ENCODE measurements at places on chromosomes 11 and 22.

- no peak for DNase-seq
Measured at GRCh38 chr11:122486793-122487495, 168.6 kb upstream of the UBASH3B start.

DNA sequence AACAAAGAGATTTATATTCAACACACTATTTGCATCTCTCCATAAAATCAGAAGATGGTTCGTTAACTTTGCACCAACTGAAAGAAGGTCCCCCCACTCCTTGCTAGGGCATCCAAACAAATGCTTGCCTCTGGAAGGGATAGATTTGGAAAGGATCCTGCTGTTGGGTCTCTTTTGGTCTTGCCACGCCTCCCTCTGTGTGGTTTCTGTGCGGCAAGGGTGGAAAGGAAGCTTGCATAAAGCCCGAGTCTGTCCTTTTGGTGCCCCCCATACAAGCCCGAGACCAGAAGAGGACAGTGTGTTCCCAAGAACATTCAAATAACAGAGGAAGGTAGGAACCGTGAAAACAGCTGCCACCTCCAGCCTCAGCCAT lies 15.1 kb downstream of the SCGB1A1 start:
- DNase-seq: no peak

DNA sequence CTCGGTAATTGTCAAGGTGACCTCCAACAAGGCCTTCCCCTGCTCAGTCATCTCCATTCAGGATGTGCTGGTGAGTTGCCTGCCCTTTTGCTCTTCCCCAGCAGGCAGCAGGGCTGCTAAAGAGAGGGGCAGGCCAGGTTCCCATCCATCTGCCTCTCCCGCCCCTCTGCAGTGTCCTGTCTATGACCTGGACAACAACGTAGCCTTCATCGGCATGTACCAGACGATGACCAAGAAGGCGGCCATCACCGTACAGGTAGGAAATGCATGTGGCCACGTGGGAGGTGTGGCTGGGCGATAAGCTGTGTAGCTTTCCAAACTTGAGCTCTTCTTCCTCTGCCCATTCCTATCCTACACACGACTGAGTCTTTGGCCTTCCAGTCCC lies 4.0 kb downstream of the SIDT2 start:
- DNase-seq: no peak

GRCh38 chr11:44005063-44005701 lies 42.6 kb upstream of the ACCSL start:
- no peak for DNase-seq

DNA sequence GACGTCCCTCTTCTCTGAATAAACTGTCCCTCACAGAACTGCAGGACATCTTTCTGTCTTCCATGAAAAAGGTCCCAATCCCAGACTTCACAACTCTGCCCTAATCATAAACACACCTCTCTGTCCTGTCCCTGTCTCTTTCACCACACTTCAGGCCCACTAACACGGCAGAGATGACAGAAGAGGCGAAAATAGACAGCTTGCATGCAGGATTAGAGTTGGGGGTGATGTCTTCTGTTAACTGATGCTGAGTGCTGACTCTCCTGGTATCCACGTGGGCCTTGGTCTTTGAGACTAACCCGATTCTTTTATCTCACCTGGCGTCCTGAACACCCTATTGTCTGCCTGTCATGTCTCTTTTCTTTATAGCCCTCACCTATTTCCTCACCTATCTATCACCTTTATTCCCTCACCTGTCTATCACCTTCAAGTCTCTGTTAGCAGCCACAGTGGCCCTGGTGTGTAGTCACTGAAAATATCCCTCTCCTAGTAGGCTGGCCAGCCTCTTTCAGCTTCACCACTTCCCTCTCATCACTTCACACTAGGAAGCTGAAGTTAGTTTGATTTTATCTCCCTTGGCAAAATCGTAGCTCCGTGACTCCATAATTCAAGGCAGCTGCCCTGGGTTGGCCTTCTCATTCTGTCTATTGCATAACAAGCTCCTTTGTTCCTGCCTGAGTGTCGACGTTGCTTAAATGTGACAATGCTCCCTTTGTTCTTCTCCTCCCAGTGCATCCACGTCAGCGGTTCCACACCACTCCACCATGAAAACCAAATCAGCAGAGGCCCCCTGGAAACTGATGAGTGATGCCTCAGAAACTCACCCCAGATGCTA lies 30.6 kb upstream of the DRD2 start:
- DNase-seq: no peak

DNA sequence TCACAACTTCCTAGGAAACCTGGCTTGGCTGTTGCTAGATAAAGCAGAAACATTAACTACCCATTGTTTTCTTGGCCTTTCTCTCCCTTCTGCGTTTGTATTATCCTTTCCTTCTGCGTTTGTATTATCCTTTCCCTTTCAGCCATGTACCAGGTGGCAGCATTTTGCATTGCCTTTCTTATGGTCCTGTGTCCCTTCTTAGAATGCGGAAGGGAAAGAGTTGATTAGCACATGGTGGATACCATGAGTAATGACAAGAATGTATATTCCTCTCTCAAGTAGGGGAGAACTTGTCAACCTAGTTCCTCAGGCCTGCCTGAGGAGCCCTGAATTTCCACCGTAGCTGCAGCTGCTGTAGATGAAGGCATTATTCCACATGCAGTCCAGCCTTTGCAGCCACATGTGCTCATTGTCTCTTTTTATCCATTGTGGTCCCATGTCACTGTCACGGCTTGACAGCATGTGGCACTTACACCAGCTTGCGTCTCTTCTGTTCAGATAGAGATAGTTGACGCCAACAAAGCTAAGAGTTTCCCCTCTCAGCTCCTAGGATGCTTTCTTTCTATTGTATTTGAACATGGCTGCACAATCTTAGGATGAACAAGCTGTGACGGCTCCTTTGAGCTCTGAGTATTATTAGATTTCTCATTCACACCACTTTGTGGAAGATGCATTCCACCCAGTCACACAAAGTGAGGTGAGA lies 44.8 kb downstream of the SLN start:
- no peak for DNase-seq

- DNase-seq: no peak
Measured at GRCh38 chr11:68690671-68691401, 6.5 kb downstream of the GAL start.

DNA sequence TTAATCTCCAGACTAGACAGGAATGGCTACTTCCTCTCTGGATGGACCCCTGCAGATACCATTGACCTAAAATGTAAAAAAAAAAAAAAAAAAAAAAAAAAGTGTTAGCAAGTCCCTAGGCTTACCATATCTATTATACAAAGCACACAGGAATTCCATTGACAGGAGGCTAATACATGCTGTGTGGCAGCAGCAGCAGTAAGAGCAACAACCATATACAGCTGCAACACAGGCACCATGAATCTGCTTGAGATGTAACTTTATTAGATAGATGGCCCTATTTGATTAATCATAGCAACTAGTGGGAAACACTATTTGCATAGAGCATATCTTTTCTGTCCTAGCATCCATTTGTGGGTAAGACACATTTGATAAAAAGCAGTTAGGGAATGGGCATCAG lies 1447.1 kb downstream of the FAM181B start:
- no peak for DNase-seq

GRCh38 chr22:35037089-35037488 lies 28.9 kb upstream of the ISX start:
- no peak for DNase-seq

GRCh38 chr11:70124321-70125000 lies 46.3 kb downstream of the ANO1 start:
- DNase-seq: no peak

- no peak for DNase-seq
Measured at GRCh38 chr11:108909921-108910320, 245.1 kb downstream of the DDX10 start.

DNA sequence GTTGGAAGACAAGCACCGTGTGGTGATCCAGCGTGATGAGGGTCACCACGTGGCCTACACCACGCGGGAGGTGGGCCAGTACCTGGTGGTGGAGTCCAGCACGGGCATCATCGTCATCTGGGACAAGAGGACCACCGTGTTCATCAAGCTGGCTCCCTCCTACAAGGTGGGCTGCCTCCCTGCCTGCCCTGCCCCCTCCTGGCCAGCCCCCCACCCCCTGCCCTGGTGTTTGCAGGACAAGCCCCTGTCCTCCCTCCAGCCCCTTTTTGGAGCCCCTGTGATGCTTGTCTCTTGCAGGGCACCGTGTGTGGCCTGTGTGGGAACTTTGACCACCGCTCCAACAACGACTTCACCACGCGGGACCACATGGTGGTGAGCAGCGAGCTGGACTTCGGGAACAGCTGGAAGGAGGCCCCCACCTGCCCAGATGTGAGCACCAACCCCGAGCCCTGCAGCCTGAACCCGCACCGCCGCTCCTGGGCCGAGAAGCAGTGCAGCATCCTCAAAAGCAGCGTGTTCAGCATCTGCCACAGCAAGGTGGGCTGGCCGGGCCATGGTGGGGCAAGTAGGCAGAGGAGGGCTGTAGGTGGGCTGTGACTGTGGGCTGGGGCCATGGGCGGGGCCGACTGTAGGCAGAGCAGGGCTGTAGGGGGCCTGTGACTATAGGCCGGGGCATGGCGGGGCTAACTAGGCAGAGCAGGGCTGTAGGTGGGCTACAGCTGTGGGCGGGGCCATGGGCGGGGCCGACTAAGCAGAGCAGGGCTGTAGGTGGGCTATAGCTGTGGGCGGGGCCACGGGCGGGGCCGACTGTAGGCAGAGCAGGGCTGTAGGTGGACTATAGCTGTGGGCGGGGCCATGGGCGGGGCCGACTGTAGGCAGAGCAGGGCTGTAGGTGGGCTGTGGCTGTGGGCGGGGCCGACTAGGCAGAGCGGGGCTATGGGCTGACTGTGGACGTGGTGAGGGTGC lies 13.6 kb downstream of the MUC2 start:
- DNase-seq: no peak

GRCh38 chr11:803770-804598 lies 1.0 kb downstream of the PIDD1 start:
- peak; percentile 27 for DNase-seq

DNA sequence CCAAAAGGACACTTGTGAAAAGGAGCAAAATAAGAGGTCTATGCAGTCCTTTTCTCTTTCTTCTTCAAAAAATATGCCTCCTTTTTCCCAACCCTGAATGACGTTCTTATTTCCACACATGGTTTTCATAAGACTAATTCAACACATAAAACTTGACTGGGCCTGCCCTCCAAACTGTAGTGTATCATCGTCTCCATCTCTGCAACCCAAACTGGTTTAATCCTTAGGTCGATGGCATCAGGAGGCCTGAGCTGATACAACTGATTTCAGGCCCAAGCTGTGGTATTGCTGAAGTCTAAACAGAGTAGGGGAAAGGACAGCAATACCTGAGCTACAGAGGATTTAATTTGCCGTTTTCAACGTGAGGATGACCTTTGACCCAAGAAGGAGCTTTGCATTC lies 130.0 kb upstream of the MTNR1B start:
- no peak for DNase-seq

DNA sequence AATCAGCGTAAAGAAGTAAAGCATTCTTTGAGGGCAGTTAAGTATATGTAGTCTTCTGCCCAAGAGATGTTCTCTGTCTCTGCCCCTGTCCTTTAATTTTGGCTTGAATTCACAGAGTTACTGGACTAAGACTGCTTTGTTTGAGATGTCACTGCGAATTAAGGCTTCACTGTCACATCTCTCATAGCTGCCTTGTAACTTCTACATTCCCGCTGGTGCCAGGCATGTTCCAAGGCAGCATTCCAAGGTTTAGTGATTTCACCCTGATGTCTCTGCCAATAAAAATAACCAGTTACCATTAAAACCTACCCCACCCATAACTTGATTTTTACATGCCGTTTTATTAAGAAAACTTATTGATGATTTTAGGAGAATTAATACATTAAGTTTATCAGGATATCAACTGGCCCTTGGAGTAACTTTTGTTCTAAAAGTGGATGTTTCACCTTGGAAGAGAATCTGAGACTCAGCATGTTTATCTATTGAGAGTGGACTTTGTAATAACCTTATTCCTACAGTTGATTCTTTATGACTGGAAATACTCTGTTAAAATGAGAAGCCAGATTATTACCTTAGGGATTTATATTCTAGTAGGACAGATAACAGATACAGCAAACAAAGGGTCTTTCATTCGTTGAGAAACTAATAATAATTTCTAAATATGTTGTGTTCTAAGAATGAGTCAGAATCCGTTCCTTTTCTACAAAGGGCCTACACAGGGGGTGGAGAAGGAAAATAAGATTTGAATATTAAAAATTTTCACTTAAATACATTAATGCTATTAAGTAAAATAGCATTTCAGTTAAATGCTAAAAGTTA lies 110.2 kb downstream of the UVRAG start:
- DNase-seq: no peak

GRCh38 chr11:128055576-128056217 lies 531.7 kb downstream of the ETS1 start:
- DNase-seq: no peak

Data from SHP77 (cell line).